ENCODE measurements at places on chromosomes 11 and 22. TPM values are rescaled to one million over a fixed set of nuclear protein-coding genes. Genes with fewer than 3 reads are reported as not detected.

Gene C1QTNF4
- 6.1 TPM for polyA plus RNA-seq

Gene TTC28
- polyA plus RNA-seq = 39.8 TPM

Gene OR6T1
- polyA plus RNA-seq = not detected

Gene WNT11
- 42.8 TPM for polyA plus RNA-seq

Gene NXPE1
- polyA plus RNA-seq = not detected

Gene TMEM86A
- 4.1 TPM for polyA plus RNA-seq

Gene OR52E8
- polyA plus RNA-seq = not detected

Gene KRTAP5-8
- polyA plus RNA-seq = not detected

Gene CHRM1
- polyA plus RNA-seq = 0.71 TPM

Gene PCNX3
- 25.3 TPM for polyA plus RNA-seq

Gene APOBEC3H
- 0.27 TPM for polyA plus RNA-seq

Gene DYNC2H1
- polyA plus RNA-seq = 31.1 TPM

Gene FIBIN
- 4.0 TPM for polyA plus RNA-seq

Gene CHST1
- polyA plus RNA-seq = 6.2 TPM

Gene TMPRSS4
- polyA plus RNA-seq = 5.8 TPM

Gene CRYAB
- polyA plus RNA-seq = 34.7 TPM

Gene OR56A1
- not detected for polyA plus RNA-seq

Gene APOL6
- polyA plus RNA-seq = 10.2 TPM

Gene TYR
- not detected for polyA plus RNA-seq

Gene KRTAP5-4
- not detected for polyA plus RNA-seq
